CD14-positive monocyte (primary cell): ENCODE measurements at places on chromosomes 5 and 9.
A peak's percentile ranks its signal among the peaks of the same experiment; 100 is the strongest.

GRCh38 chr9:27260789-27261516 lies 36.0 kb downstream of the EQTN start:
- no peak for DNase-seq

- no peak for DNase-seq
These were observed 17.5 kb downstream of the CXCL14 start for GRCh38 chr5:135561266-135561665.

- no peak for DNase-seq
These were observed 617.3 kb upstream of the ST8SIA4 start for GRCh38 chr5:101520417-101520816.

DNA sequence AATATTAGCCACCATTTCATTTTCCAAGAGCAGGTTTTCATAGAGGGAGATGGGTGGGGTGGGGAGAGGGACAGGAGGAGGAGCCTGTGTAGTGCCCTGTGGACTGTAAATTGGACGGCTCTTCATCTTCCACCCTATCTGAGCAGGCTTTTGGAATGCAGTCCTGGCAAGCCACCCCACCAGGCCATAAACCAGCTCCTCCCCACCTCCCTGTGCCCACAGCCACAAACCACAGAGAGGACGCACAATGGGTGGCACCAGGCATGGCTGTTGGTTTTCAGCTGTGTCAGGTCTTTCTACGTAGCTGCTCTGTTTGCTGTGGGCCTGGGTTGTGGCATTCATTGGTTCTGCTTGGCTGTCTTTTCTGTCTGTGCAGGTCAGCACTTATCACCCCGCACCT lies 58.0 kb downstream of the PLAC8L1 start:
- no peak for DNase-seq

- DNase-seq, result no peak
These were observed 68.6 kb upstream of the NFIL3 start for GRCh38 chr9:91492237-91492636.

- no peak for DNase-seq
These were observed 17.6 kb downstream of the TSPAN17 start for GRCh38 chr5:176664886-176665285.

- no peak for DNase-seq
These were observed 460 bp upstream of the PBX3 start for GRCh38 chr9:125746774-125747052.

- no peak for DNase-seq
These were observed 1.5 kb downstream of the AK6 start for GRCh38 chr5:69367697-69368279.

DNA sequence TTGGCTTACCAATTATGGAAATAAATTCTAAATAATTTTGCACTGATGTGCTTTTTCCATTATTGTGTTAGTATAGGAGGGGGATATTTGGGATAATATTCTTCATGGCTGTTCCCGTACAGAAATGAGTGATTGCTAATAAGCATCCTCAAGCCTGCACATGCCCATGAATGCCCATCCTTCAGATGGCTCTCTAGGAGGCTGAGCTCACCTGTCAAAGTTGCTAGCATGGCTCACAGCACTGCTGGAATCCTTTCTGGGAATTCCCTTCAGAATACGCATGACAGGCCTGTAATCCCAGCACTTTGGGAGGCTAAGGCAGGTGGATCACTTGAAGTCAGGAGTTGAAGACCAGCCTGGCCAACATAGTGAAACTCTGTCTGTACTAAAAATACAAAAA lies 124.1 kb downstream of the NXNL2 start:
- DNase-seq, result no peak

- no peak for DNase-seq
These were observed 1035.3 kb downstream of the CDH12 start for GRCh38 chr5:21817668-21818369.

DNA sequence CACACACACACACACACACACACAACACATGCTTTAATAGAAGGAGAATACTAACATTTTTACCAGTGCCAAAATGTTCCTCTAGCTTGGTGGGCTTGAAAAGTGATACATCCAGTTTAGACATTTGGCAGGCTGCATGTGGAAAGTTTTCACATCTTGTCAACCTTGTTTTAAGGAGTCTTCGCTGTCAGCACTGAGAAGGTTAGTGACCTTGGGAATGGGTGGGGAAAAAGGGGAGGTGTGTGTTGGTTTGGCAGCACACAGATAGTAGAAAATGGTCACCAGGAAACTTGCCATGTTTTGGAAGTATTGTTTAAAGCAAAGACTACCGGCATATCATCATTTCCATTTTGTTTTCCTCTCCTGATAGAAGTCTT lies 346.5 kb upstream of the ADAMTSL1 start:
- DNase-seq, result no peak

DNA sequence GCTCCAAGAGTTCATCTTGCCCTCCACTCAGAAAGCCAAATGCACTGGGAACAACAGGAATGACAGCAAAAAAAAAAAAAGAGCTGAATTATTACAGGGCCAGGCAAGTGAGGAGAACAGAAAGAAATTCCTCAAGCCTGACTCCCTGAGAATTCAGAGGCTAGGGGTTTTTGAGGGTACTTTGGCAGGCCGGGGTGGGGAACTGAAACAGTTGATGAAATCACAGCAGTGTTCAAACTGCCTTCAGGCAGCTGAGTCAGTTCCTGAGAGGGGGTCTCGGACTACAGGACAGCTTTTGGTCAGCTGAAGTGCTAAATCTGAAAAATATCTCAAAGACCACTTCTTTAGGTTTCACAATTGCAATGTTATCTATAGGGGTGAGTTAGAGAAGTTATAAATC lies 419.4 kb downstream of the SEMA5A start:
- DNase-seq, result no peak

- no peak for DNase-seq
These were observed 72.2 kb upstream of the CDK20 start for GRCh38 chr9:88046542-88046941.

- peak; percentile 47 for DNase-seq
These were observed 78.9 kb upstream of the RPS23 start for GRCh38 chr5:82356808-82357671.

DNA sequence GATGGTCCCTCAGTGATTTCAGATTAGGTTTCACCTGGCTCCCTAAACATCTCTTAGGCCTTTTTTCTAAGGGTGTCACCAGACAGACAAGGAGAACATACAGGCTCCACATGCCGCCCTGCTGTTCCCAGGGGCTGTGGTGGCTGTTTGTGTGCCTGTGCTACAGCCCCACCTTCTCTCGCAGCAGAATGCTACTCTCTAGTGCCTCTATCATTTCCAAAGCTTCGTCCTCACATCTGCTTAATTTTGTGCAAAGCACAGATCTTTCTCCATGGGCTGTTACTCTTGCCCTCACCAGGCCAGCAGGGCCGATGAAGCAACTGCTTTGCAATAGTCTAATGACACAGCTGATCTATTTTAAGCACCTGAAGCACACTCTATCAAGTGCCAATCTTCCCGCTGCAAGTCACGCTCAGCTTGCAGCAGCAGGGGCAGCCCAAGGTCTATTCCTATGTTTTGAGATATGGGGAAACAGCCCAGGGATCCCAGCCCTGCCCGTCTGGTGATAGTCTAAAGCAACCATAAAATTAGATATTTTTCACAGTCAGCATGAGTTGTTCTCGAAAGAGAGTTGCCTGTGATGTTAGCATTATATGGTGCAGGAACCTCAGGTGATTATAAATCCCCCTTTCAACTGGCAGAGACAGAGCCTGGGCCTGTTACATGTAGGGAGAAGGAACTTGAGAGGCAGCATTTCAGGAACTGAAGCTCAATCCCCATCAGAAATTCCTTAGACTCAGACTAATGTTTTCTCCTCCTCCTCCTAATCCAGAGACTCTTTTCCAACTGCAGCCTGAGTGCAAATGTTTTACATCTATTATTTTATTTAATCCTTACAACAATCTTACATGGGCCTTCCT lies 12.7 kb downstream of the ABLIM3 start:
- peak; percentile 34 for DNase-seq

DNA sequence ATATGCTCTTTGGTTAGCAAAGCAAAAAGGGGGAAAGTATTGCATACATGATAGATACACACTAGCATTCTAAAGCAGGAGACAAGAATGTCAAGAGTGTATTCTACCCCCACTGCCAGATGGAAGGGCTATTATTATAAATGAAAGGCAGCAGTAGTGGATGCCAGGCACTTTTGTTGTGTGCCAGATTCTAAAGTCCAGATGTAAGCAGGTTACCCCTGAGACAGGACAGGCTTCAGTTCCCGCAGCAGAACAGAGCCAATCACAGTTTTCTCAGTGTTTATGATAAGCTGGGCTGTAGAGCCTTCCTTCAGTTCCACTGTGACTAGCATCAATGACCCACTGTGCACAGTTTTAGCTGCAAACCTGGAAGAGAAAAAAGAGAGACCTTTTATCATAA lies 226.6 kb upstream of the TBCA start:
- DNase-seq, result no peak

GRCh38 chr9:29437526-29437925 lies 1864.2 kb upstream of the C9orf72 start:
- DNase-seq, result no peak

DNA sequence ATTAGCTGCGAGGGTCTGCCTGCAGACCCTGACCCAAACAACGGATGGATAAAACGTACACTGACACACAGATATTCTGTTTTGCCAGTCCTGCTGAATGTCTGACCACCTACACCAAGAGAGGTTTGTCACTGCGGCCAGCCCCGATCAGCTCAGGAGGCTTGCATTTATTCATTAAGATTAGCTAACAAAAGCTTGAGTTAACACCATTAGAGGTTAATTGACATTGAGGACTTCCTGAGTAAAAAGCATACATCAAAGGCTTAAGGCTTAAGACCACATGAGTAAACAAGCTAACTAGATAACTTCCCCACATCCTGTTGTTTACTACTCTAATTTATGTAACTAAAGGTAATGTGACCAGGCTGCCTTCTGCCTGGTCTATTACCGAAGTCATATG lies 198.1 kb upstream of the TRPC7 start:
- no peak for DNase-seq

GRCh38 chr9:92342825-92343488 lies 17.2 kb downstream of the CENPP start:
- DNase-seq, result no peak

GRCh38 chr5:5710471-5710870 lies 288.0 kb downstream of the ICE1 start:
- no peak for DNase-seq

- no peak for DNase-seq
These were observed 596 bp downstream of the IRF1 start for GRCh38 chr5:132489871-132490483.

GRCh38 chr9:35432076-35432475 lies 57.8 kb upstream of the RUSC2 start:
- no peak for DNase-seq

- no peak for DNase-seq
These were observed 46.1 kb upstream of the RIOK2 start for GRCh38 chr5:97229196-97229595.

DNA sequence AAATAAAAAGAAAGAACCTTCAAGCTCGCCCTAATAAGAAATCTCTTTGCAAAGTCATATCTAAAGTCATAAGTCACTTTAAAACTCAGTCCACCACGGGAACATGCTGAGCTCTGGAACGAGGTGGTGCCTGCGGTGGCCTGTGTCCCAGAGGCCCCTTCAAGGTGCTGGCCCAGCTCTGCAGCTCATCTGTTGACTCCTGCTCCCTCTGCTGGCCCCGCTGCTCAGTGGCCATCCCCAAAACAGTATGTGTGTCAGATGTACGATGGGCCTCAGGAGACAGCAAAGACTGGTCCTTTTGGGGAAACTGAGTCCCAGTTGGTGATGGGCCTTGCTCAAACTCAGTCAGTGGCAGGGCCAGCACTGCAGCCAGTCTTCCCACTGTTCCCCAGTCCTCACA lies 22.8 kb upstream of the FOXB2 start:
- no peak for DNase-seq

- no peak for DNase-seq
These were observed 16.0 kb downstream of the SERINC5 start for GRCh38 chr5:80239680-80240367.

DNA sequence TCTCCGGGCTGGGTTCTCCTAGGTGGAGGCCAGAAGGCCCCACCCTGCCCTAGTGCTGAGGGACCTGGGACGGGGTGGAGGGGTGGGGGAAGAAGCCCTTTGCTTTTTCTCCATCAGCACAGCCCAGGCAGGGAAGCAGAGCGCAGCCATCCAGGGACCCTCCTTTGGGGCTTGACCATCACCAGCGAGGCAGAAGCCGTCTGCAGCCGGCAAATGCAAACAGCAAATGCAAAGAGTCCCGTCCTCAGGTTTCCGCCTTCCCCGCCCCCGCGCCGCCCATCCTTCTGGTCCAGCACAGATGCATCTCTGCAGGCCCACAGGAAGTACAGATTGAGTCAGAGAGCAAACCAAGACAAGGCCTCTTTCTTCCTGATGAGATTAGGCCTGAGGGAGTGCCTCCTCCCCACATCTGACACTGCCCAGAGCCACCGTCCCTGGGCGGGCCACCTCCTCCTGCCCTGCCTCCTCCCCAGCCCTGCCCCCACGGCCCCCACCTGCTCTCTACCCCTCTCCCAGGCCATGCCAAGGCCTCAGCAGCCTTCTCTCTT lies 23.4 kb downstream of the CORO2A start:
- no peak for DNase-seq

DNA sequence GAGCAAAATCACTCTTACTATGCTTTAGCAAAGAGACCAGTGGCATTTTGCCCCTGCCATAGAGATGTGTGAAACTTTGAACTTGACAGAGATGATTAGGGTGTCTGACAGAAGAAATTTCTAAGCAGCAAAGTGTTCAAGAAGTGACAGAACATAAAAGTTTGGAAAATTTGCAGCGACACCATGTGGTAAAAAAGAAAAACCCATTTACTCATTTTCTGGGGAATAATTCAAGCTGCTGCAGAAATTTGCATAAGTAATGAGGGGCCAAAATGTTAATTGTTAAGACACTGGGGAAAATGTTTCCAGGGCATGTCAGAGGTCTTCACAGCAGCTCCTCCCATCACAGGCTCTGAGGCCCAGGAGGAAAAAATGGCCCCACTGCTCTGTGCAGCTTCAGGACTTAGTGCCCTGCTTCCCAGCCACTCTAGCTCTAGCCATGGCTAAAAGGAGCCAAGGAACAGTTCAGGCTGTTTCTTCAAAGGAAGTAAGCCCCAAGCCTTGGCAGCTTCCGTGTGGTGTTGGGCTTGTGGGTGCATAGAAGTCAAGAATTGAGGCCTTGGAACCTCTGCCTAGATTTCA lies 6.1 kb upstream of the AP3B1 start:
- peak; percentile 13 for DNase-seq

DNA sequence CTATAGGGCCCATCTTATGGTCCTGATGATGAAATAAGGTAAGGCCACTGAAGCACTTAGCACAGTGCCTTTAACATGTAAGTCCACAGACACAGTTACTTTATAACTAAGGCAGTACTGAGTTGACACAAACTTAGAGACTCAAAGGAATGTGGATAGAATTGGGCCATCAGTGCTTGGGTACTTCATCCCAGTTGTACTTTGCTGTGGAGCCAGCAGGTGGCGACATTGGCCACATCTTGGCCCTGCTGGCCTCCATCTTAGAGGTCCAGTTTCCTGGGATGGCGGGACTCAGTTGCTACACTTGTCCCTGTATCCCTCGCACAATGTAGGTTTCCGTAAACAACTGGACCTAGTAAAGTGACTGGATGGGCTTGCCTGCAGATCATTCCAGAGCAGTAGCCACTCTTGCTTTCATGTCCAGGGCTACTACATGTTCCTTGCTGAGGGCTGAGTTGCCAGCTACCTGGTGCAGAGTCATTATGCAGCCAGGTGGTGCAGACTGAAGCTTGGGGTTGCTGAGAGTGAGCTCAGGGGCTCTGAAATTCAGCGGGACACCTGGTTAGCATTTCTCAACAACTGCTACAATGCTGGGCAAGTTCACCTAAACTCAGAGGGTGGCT lies 10.6 kb downstream of the MTAP start:
- DNase-seq, result peak; percentile 49

- DNase-seq, result no peak
These were observed 83.8 kb downstream of the OTULIN start for GRCh38 chr5:14748180-14748900.
